ENCODE measurements at places on chromosomes 7 and 10.

GRCh38 chr7:39753823-39754325 lies 130.5 kb downstream of the RALA start:
- DNase-seq, result no peak

GRCh38 chr10:89351780-89352597 lies 24.2 kb downstream of the IFIT3 start:
- DNase-seq, result no peak

DNA sequence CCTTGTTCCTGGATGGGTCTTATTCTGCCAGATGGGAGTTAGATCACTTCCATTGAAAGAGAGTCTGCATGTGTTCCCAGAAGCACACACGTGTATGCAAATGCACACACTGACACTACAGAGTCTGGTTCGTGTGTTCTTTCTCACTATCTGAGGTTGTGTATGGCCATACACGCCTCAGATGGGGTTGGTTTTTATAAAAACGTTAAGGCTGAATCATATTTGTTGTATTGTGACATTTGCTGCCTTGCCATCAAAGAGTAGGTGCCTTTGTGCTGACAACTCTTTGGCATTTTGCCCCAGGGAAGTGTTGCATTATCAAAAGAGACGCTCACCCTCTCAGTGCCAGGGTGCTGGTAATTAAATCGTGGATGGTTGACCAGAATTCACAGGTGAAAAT lies 37.7 kb upstream of the HDAC9 start:
- DNase-seq, result no peak

DNA sequence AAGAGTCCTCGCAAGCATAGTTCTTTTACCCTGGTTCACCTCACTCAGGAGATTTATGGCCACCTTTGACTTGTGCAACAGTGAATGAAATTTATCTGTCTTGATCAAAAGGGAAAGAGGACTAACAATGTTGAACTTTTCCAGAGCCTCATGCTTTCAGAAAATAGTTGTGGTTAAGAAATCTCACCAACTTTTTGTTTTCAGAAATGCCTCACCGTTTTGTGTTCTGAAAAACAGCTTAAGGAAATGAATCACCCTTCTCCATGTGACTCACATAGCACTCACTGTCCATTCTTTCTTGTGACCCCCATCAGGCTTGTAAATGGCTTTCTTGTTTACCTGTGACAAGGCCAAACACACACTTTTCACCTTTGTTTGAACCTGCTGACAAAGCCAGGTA lies 148.6 kb upstream of the FAM3C start:
- DNase-seq, result no peak

GRCh38 chr7:114791771-114792170 lies 130.1 kb upstream of the MDFIC start:
- DNase-seq, result no peak

DNA sequence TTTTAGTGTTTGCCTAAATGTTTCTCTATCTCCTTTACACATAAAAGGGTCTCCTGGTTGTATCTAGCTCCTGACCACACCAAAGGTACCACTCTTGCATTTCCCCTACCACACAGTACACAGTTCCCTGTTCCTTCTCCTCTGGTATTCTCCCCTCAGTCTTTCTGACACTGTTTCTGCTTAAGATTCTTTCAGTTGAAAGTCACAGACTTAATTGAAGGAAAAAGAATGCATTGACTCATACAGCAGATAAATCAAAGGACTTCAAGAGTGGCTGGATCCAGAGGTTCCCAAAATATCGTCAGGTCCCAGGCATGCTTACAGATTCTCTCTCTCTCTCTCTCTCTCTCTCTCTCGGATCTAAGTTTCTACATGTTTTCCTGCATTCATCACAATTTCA lies 185.6 kb upstream of the LRGUK start:
- DNase-seq, result no peak

DNA sequence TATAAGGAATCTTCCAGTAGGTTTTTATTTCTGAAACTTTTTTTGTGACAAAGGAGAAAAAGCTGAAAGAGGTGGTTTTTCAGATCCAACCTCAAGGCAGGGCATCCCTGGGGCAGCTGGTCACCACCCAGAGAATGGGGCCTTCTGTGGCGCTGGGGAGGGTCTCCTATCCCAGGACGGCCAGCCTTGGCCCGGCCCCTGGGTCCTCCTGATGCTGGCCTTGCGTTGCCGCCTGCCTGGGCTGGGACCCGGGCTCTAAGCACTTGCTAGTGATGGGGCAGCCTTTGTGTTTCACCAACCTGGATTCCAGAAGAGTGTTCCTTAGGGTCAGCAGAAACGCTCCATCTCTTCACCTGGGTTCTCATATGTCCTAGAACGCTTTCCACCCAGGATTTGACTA lies 16.3 kb downstream of the SHH start:
- DNase-seq, result no peak

DNA sequence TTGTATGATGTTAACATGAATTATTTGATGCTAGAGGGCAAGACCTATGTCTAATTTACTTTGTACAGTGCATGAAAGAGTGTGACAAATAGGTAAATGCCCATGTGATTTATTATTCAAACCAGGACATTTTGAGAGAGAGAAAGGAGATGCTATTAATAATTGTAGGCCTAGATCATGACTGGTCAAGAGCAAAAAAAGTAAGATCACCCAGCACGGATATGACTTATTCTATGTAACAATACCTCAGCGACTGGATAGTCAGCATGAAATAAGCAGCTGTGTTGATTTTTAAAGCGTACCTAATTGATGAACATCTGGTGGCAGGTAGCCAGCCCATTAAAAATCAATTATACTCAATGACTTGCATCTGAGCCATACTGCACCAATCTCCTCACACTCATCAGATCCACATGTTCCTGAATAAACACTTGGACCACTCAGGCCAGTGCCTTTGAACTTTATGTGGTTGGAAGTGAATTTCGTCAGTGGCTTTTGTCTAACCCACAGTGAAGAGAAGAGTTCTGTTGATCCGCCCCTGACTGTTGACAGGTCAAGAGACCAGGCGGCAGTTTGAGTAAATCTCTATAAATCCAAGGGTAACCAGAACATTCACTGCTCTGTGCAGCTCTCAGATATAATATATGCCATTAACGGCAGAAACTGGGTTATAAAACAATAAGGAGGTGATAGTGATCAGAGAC lies 435.3 kb downstream of the MDFIC start:
- no peak for DNase-seq

DNA sequence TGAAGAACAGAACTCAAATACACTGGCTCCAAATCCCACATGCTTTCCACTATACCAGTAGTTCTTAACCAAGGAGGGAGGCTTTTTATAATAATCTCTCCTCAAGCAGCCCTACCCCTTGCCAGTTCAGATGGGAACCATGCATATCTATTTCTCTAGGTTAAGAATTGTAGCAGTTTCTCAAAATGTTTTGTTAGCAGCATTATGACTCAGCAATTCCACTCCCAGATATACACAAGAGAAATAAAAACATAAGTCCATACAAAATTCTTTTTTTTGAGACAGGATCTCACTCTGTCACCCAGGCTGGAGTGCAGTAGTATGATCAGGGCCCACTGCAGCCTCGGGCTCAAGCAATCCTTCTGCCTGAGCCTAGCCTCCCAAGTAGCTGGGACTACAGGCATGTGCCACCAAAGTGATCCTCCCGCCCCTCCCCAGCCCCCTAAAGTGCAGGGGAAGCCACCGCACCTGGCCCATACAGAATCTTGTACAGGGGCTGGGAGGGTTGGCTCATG lies 18.1 kb downstream of the YWHAG start:
- DNase-seq, result no peak

Data from right renal cortex interstitium (tissue), 3 donors.